ENCODE measurements at places on chromosomes 7 and 10. TPM values are rescaled to one million over a fixed set of nuclear protein-coding genes. Genes with fewer than 3 reads are reported as not detected.

DIP2C gene
- 13.5 TPM for total RNA-seq

PSPH gene
- total RNA-seq = 35.1 TPM

TBATA gene
- not detected for total RNA-seq

SLC35G1 gene
- 2.7 TPM for total RNA-seq

TMEM254 gene
- 8.6 TPM for total RNA-seq

PNLIPRP1 gene
- not detected for total RNA-seq

HTR5A gene
- total RNA-seq = not detected

AQP1 gene
- total RNA-seq = 0.82 TPM

HOGA1 gene
- 0.12 TPM for total RNA-seq

- no peak for DNase-seq
Observed at GRCh38 chr10:102280397-102281101, 35.2 kb downstream of the GBF1 start.

DNA sequence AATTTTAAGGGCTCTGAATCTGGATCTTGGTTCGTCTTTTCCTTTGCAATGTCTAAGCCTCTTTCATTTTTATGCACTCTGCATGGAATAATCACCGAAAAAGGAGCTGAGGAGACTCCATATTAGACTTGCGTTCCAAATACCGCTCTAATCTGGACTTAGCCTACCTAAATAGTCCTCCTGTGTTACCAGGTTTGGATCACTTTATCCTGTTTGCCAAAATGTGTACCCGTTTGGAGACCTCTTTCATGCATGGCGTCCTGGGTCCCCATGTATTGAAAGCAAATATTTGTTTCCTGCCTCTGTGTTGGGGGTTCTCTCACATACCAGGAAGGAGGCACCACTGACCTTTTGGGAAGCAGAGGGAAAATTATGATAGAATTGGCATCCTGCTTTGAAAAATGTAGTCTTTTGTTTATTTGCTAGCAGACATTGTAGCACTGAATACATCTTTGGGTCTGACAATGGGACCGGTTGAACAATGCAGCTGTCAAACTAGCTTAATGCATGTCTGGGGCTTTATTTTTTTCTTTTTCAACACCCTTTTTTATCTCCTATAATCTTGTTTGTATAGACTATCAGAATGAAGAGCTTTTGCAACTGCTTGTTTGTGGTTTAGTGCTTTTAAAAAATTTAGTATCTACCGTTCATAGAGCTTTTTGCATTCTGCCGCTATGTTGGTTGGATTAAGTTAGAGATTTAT, 11.8 kb upstream of the CELF2 start:
- DNase-seq = no peak

DNA sequence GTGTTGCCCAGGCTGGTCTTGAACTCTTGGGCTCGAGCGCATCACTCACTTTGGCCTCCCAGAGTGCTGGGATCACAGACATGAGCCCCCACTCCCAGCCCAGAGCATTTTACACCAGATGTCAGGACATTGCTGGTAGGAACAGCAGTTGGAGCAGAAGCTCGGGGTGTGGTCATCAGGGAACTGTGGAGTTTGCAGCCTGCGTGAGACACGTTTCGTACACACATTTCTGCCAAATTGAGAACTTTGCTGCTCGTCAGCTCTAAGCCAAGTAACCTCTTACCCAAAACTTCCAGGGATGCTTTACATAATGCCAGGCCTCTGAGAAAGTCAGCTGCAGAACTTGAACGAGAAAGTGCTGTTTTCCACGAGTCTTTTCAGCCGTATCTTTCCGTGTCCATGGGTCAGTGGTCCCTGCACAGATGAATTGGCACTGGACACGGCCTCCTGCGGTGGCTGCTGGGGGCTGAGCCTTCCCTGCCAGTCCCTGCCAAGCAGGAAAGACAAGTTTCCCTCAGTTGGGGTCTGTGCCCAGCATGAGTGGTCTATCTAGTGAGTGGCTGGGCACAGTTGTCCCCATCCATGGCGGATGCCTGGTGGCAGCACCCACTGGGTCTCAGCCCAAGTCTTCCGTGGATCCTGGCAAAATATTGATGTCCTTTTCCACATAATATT, 54.4 kb downstream of the DNAJB6 start:
- DNase-seq = no peak

- no peak for DNase-seq
Observed at GRCh38 chr10:31623466-31623865, 304.4 kb downstream of the ZEB1 start.

DNA sequence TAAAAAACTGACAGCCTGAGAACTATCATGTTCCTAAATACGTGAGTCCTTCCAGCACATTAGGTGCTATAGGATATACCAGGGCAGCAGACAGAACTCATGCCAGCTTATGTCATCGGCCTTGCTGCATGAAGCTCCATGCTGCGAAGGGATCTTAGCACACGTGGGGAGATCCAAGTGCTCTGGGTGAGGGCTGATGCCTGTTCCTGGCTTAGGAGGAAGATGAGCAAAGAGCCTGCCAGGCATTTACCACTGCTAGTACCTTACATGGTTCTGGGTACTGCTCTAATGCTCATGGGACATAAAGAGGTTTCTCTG, 43.2 kb downstream of the SVIL start:
- no peak for DNase-seq

DNA sequence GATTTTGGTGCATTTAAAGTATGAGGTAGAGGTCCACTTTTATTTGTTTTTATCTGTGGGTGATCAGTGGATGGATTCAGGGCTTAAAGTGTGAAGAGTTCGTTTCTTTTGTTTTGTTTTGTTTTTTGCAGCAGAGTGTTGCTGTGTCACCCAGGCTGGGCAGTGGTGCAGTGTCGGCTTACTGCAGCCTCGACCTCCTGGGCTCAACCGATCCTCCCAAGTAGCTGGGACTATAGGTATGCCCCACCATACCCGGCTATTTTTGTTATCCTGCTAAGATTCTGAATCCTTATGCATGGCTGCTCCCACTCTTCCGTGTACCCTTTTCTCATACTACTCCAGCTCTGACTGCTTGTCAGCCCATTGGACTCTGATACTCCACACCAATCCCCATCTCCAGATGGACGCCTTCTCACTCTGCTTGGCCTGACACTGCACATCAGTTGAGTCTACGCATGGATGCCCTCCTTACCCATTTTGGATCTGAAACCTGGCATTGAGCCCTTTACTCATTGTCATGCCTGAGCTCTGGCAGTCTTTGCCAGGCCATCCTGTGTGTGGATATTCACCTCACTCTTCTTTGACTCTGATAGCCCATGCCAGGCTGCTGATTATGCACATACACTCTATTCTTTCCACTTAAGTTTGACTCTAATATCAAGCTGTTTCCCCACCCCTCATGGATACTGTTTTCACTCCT, 119.5 kb downstream of the CCSER2 start:
- no peak for DNase-seq

- no peak for DNase-seq
Observed at GRCh38 chr10:87829986-87830729, 12.1 kb upstream of the ATAD1 start.

GRCh38 chr10:99714446-99714845, 17.5 kb downstream of the COX15 start:
- DNase-seq = no peak

DNA sequence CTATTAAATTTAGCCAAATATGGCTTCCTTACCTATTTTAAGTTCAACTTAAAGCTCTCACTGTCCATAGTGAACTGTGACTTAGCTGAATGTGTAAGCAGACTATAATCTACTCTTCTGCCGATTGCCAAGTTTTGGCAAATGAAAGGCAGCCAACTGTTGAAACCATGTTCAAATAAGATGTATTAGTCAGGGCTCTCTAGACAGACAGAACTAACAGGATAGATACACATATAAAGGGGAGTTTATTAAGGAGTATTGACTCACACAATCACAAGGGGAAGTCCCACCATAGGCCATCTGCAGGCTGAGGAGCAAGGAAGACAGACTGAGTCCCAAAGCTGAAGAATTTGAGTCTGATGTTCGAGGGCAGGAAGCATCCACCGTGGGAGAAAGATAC, 837.7 kb upstream of the AUTS2 start:
- no peak for DNase-seq

DNA sequence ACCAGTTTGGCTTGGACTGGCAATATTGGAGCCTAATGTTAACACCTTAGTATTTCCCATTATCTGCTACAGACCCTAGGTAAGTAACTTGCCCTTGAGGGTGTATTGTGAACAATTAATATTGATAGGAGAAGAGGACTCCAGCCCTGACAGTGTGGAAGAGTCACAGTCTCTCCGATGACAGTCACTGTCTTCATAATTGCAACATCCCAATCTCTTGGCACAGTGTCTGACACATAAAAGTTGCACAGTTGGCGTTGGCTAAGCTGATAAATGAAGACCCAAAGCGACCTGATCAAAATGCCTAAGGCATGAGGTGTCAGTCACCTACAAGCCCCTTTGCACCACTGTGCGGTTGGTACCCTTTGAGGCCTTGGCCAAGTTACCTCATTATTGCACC, 154.7 kb upstream of the AOAH start:
- DNase-seq = no peak

GRCh38 chr10:55368467-55368866, 567.4 kb upstream of the PCDH15 start:
- no peak for DNase-seq

- DNase-seq = no peak
Observed at GRCh38 chr10:28800144-28800543, 122.8 kb downstream of the BAMBI start.

DNA sequence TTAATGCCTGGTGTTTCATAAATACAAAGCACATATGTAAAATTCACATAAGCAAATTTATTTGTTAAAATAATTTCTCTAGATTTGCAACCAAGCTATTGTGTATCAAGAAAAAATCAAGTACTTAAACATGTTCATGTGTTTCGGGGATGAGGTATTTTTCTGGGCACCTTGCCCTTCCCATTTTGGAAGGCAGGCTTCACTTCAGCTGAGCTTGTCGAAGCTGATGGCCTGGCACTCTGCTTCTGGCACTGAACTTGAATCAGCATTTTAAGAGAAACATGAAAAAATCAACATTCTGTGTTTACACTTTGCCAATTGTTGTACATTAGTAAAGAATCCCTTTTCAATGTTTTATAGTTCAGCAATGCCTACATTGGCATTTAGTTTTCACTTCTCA, 179.1 kb upstream of the STEAP4 start:
- DNase-seq = no peak

- no peak for DNase-seq
Observed at GRCh38 chr7:112556633-112557032, 75.8 kb downstream of the LSMEM1 start.

DNA sequence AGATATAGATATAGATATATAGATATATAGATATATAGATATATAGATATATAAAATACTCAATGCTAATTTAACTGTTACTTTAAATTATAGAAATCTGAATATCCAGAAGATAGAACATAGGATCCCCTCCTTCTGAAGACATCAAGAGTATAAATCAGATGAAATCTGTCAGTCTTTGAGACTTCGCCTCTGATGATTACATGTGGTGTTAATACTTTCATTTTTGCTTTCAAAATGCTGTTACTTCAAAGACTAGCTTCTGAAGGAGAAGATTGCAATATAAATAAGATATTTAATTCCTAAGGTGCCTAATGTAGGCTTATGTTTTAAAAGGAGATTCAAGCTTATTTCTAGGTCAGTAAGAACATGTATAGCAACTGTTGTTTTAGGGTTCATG, 180.4 kb downstream of the TSPAN12 start:
- no peak for DNase-seq

- no peak for DNase-seq
Observed at GRCh38 chr7:111987115-111987826, 218.9 kb downstream of the DOCK4 start.

- no peak for DNase-seq
Observed at GRCh38 chr10:114899982-114900381, 38.0 kb upstream of the TRUB1 start.

DNA sequence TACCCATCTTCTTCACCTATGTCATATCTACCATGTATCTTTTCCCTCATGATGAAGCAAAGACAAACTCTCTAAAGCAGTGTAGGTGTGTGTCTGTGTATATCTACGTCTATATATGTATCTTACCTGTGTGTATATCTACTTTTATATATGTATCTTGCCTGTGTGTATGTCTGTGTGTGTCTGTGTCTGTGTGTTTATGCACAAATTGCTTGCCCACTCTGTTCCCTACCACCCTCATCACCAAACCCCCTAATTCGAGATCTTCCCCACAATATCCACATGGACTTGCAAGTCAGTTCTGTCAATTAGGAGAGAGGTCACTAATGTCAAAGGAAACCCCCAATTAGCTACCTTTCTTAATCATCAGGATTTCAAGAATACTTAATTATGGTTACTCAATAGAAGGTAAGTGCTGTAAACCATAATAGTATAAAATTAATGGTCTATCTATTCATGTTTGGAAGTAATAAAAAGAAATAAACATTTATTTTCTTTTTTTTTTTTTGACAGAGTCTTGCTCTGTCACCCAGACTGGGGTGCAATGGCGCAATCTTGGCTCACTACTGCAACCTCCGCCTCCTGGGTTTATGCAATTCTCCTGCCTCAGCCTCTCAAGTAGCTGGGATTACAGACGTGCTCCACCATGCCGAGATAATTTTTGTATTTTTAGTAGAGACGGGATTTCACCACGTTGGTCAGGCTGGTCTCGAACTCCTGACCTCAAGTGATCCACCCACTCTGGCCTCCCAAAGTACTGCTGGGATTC, 43.6 kb downstream of the ANKRD61 start:
- DNase-seq = no peak

DNA sequence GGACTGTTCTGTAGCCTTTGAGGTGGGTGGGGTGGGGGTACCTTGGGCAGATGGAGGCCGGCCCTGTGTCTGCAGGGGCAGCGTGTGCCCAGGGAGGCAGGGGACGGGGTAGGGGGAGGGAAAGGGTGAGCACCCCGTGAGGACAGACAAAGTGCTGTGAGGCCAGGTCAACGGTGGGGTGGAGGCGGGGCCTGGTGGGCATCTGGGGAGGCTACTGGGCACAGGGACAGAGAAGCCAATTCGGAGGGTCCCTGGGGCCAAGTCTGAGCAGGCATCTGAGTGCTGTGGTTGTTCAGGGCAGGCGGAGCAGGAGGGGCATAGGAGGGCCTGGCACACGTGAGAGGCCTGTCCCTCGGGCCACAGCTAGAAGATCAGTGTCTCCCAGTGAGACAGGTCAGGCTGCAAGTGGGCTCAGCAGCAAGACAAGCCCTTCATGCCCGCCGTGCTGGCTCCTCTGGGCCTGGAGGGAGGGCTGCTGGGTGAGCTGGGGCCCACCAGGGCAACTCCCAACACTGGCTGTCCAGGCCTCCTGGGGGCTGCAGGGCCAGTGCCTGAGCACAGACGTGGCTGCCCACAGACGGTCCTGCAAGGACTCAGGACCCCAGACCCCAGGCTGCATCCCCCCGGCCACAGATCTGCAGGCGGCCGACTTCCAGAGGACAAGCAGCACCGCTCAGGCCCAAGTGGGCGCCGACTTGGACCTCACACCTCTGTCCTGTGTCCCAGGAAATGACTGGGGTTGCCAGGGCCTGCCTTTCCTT, 26.4 kb upstream of the KNDC1 start:
- no peak for DNase-seq

DNA sequence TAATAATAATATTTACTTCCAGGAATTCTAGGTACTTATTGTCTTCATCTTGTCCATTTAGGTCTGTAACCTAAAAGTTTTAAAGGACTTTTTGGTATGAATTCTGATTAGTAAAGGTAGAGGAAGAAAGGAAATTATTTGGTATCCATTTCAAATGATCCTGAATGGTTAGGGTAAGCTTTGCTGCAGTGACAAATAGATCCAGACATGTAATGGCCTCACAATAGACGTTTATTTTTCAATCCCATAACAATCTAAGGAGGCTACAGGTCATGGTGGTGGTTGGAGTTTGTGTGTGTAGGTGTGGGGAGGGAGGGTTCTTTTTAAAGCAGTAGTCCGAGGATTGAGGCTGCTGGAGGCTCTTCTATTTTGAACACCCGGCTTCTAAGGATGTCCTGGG, 5.3 kb downstream of the FBH1 start:
- no peak for DNase-seq
